ENCODE measurements at places on chromosomes 1 and 21.

GRCh38 chr1:32870615-32871363, at the start of gene FNDC5:
TSS of gene FNDC5 (minus strand) at chr1:32870912.
- DNase-seq = no peak

DNA sequence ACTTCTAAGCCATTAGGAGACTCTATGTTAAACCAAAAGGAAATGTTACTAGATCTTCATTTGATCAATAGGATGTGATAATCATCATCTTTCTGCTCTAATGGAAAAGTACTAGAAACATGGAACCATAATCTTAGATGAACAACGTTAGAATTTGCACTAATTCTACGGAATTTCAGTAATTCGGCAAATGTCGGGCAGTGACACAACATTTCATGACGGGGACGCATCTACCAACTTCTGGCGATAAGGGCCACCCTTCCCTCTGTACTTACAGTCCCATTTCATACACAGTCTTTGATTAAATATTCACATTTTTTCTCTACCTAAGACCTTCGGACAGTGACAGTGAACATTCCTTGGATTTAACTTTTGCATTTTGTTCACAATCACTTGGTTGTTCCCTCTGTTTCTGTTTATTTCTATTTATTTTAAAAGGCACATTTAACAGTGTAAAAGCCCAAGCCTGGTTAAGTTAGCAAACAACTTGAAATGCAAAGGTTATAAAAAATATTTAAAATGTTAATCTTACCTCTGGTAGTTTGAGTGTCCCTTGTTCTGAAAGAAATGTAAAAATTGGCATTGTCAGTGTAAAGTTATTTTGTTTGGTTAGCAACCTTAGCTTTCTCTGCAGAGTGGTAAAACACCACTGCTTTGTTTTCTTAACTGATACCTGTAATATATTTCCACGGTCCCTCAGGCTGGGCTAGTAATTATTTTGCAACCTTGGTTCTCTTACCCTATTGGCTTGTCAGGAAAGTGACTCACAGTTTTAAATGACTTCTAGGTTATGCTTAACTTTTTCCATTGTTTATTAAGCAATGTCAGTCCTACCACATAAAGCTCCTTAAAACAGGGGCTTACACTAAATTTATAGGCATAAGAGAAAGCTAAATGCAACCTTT, 276.9 kb downstream of the VAV3 start:
- no peak for DNase-seq

- DNase-seq = no peak
Observed at GRCh38 chr1:20551161-20551560, 1.2 kb upstream of the FAM43B start.

DNA sequence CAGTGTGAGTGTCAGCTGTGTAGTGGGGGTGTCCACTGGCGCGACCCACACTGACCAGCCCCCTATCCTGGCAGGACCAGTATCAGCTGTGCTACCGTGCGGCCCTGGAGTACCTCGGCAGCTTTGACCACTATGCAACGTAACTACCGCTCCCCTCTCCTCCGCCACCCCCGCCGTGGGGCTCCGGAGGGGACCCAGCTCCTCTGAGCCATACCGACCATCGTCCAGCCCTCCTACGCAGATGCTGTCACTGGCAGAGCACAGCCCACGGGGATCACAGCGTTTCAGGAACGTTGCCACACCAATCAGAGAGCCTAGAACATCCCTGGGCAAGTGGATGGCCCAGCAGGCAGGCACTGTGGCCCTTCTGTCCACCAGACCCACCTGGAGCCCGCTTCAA, 28.1 kb upstream of the KDM4A start:
- DNase-seq = no peak

GRCh38 chr1:208093754-208094719, 150.1 kb downstream of the PLXNA2 start:
- peak; percentile 67 for DNase-seq

DNA sequence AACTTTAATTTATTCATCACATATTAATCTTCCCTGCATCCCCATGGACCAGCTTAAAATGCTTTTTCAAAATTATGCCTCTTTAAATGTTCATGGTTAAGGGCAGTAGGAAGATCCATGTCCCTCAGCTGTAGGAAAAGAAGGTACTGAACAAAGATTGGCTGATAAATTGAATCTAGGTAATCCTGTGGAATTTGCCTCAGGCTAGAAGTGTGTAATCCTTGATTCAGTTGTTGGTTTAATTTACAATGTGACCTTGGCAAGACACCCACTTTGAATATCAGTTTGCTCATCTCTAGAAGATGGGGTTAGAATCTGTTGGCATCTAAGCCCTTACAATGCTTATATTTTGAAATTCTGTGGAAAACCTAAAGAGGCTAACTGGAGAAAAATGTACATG, 6.1 kb downstream of the TTC4 start:
- no peak for DNase-seq

Measured in hematopoietic multipotent progenitor cell treated with erythropoietin and hydrocortisone succinate and interleukin-3 and kit ligand, for 8 days (in vitro differentiated cells).